ENCODE measurements at places on chromosomes 6 and 20.
A peak's percentile ranks its signal among the peaks of the same experiment; 100 is the strongest.

DNA sequence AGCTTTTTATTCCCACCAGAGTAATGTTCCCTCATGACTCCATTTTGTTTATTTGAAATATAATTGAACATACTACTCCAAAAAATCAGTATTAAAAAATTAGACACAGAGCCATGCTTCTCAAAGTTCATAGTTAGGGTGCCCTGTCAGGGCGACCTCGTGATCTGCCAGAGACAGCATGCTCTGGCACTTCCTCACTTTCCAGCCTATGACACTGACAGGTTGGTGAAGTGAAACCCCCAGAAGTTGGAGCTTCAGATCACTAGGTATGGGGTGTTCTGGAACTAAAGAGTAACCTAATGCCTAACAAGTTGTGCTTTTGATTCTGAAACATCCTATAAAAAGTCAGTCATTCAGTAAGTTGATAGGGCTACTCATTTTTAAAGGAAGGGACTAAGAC, 93.0 kb downstream of the TBC1D7 start:
- DNase-seq = no peak

DNA sequence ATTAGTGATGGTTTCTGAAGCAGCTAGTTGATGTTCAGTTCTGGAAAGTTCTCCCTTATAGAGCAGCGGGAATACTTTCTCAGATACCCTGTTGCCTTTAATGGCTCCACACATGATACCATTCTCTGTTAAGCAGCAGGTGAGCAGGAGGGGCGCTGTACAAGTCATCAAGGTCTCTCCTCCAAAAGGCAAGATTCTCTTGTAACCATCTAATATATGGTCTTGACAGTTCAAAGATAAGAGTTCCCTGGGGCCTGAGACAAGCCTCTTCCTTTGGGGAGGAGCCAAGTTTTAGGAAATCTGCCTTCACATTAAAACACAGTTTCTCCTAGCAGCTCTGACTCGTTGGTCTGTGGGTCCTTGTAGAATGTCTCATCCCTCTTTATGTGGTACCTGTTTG, 258.2 kb downstream of the QKI start:
- DNase-seq = no peak

DNA sequence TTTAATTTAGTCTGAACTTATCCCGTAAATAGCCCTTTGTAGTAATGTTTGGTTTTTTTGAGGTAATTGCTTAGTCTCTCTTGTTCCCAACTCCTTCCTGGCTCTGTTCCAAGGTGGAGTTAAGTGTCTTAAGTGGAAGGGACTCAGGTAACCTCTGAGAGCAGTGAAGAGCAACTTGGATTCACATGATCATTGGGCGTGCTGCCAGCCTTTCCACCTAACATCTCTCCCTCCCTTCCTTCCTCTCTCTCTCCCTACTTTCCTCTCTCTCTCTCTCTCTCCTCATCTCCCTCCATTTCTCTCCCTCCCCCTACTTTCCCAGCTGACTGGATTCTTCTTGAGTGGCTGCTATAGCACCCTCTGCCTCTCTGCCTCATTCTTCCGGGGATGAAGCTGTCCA, 232.9 kb upstream of the SASH1 start:
- no peak for DNase-seq

DNA sequence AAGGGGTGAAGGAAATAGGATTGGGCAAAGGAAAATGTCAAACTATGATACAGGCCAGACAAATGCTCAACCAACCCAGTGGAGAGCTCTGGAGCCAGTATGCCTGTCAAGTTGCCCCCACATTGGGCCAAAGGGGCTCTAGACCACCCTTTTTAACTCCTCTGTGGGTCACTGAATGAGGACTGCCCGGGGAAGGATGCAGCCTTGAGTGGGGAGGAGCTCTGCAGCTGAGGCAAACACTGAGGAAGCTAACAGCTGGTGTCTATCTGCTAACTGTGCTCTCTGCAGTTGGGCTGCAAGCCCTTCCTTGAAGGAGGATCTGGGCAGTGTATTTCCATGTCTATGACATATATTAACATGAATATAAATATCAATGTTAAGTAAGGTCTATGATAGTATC, 98.4 kb upstream of the PRSS16 start:
- no peak for DNase-seq

- no peak for DNase-seq
Measured at GRCh38 chr6:169450097-169450496, 196.5 kb upstream of the THBS2 start.

DNA sequence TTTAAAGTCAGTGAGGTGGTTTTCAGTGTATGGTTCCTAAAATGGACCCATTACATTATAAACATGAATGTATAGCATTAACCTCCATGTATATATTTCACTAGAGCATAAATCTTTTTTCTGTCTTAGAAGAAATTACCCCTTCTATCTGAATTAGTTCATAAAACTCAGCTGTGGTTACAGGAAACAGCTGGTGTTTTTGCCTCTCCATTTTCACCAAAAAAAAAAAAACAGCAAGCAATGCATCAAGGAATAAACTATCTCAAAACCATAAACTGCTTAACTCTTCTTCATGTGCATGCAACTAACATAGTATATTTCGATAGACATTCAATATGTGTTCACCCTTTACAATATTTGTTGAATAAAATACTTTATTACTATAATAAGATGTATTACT, 40.2 kb downstream of the MOXD1 start:
- no peak for DNase-seq

- DNase-seq = no peak
Measured at GRCh38 chr6:51814418-51814817, 273.0 kb downstream of the PKHD1 start.

GRCh38 chr6:42148058-42148457, 5.6 kb upstream of the C6orf132 start:
- no peak for DNase-seq

DNA sequence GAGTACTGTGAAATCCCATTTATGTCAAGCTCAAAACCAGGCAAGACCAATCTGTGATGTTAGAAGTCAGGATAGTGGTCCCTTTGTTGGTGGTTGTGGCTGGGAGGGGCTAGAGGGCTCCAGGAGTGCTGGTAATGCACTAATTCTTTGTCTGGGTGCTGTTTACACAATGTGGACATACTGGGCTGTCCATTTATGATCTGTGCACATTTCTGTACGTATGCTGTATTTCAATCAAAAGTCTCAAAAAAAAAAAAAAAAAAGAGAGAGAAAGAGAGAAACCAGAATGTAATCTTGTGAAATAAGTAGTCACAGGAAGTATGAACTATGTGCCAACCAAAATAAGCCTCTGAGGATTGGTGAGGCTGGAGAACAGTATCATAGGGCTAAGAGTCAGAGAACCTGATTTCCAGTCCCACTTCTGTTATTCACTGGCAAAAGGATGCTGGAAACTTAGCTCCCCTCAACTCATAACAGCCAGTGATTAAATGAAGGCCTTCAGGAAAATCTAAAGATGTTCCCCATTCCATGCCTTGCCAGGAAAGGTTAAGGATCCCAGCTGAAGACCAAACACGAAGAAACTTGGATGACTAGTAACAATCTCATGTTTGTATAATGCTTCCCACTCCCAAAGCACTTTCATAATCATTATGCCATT, 19.6 kb upstream of the TRAM2 start:
- DNase-seq = no peak

- DNase-seq = no peak
Measured at GRCh38 chr6:6657085-6657819, 68.7 kb downstream of the LY86 start.

DNA sequence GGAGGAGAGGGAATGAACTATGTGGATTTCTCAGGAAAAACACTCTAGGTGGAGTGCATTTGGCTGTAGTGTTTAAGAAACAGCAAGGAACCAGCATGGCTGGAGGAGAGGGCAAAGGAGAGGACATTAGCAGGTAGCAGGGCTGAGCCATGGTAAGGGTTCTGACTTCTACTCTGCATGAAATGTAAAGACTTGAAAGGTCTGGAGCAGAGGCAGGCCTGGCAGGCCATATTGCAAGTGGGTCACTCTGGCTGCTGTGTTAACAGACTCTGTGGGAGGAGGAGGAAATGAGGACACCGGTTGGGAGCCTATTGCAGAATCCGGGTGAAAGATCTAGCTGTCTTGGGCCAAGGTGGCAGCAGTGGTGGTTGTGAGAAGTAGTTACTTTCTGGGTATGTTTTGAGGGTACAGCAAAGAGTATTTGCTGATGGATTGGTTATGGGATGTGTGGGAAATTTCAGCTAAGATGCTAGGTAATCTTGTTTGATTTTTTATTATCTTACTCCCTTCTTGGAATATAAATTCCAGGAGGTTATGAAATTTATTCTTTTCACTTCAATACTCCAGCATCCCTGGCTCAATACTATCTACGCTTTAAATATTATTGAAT, 115.9 kb upstream of the BCLAF1 start:
- no peak for DNase-seq

GRCh38 chr6:24126586-24127192, 674 bp downstream of the NRSN1 start:
- no peak for DNase-seq

GRCh38 chr6:4809999-4810918, 34.1 kb downstream of the CDYL start:
- DNase-seq = no peak

DNA sequence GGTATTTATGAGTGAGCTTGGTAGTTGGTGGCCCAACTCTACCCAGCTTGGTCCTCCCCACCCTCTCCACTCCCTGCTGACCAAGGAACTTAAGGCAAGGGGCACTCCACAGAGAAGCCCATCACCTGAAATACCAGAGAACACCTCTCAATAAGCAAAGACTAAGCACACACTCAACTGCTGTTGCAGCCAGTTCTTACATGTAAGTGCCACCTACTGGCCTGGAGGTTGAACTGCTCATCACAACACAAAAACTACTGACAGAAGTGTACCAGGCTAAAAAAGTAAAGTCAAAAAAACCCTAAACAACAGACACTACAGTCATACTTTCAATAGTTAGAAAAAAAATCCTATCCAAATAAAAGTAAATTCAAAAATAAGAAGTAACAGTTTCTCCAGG, 146.2 kb downstream of the FAM83B start:
- no peak for DNase-seq

DNA sequence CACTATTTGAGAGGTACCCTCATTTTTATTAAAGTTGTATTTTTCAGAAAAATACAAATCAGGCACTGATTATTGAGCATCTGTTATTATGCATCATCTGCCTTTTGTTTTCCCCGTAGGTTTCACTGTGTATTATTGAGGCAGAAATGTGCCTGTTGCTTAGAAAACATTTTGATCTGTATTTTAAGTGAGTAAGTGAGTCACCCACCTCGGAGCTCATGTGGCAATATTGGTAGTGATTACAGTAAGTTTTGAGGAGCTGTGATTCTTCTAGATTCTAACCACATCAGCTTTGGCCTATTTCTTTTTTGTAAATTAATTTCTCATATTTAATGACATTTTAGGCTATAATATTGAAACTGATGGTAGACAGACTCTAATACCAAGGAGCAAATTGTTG, 59.6 kb upstream of the LAMP5 start:
- no peak for DNase-seq

DNA sequence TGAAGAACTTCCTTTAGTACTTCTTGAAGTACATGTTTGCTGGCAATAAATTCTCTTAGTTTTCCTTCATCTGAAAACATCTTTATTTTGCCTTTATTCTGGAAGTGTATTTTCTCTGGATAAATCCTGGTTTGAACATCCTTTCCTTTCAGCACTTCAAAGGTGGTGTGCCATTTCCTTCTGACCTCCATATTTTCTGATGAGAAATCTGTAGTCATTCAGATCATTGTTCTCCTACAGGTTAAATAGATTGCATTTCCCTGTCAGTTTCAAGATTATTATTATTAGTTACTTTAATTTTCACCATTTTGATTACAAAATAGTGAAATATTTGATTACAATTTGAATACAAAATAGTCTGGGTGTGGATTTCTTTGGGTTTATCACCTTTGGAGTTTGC, 134.5 kb downstream of the CDH26 start:
- no peak for DNase-seq

- DNase-seq = no peak
Measured at GRCh38 chr6:43746613-43747102, 23.4 kb upstream of the VEGFA start.

GRCh38 chr6:45415315-45415714, 37.6 kb upstream of the SUPT3H start:
- DNase-seq = no peak

DNA sequence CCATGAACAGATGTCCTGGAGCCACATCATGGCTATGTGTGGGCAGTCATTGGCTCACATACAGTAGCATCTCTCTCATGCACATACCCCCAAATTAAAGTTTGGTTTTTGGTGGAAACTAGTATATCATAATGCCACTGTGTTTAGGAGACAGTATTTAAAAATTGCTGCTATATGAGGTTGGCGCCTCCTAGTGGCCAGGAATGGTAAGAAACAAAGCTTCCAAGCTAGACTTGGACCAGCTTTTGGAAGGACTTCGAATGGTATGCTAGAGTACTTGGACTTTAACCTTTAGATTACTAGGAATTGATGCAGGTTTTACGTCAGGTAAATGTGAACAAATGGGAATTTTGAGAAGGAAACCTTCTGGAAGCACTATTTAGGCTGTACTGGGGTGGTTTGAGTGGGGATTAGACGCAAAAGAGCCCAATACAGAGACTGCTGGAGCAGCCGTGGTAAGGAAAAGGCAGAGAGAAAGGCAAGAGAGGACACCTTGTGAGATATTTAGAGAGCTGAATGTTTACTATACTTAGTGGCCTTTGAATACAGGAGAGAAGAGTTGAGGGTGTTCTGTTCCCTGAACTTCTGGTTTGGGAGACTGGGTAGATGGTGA, 23.8 kb downstream of the PRSS35 start:
- DNase-seq = peak; percentile 48

DNA sequence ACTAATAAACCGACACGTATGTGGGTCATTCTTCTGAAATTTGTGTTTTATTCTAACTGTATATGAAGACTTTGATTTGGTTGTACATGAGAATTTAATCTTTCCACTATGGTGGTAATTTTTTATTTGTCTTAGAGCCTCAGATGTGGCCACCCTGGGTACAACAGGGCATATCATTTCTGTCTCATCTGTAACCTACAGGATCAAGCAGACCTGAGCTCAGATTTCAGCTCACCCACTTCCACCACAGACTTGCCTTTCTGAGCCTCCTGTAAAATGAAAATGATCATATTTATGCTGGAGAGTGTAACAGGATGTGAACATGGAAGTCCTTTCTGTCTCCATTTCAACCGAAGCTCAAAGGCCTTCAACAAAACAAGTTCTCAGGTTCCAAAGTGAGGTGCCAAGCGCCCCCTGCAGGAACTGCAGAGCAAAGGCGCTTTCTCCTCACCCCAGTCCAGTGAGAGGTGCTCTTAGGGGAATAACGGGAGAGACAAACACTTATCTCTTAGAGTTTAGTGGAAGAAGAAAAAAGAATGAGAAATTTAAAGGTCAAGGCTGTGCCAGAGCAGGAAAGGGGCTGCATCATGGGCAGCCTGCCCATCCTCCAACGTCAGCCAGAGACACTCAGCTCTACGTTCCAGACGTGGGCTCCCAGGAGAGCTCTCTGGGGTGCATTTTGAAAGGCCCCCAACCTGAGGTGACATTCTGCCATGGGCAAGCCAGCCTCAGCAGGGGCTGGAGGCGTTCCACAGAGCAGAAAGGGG, 23.0 kb upstream of the CD24 start:
- peak; percentile 51 for DNase-seq

DNA sequence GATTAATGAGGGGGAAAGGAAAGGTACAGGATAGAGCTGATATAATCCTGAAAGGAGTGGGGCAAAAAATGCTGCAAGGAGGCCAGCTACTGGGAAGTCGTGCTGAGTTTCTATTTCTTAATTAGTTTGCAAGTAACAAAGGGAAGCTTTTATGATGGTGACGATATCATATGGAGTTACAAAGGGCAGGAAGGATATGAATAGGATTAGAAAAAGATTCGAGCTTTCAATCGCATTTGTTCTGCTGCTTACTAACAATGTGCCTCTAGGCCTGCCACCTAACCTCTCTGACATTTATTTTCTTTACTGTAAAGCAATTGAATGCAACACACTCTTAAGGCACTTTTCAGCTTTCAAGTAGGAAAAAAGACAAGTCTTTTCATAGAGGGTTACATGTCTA, 219.2 kb downstream of the CLVS2 start:
- DNase-seq = no peak
